ENCODE measurements at places on chromosomes 13 and 19. TPM values are rescaled to one million over a fixed set of nuclear protein-coding genes. Genes with fewer than 3 reads are reported as not detected.

GRCh38 chr13:111110054-111110453 lies 5.1 kb upstream of the ARHGEF7 start:
- DNase-seq = no peak

GRCh38 chr13:59519819-59520218 lies 643.9 kb downstream of the DIAPH3 start:
- DNase-seq = no peak

The SLC10A2 gene
- not detected for polyA plus RNA-seq

The PSPN gene
- polyA plus RNA-seq = 0.94 TPM

DNA sequence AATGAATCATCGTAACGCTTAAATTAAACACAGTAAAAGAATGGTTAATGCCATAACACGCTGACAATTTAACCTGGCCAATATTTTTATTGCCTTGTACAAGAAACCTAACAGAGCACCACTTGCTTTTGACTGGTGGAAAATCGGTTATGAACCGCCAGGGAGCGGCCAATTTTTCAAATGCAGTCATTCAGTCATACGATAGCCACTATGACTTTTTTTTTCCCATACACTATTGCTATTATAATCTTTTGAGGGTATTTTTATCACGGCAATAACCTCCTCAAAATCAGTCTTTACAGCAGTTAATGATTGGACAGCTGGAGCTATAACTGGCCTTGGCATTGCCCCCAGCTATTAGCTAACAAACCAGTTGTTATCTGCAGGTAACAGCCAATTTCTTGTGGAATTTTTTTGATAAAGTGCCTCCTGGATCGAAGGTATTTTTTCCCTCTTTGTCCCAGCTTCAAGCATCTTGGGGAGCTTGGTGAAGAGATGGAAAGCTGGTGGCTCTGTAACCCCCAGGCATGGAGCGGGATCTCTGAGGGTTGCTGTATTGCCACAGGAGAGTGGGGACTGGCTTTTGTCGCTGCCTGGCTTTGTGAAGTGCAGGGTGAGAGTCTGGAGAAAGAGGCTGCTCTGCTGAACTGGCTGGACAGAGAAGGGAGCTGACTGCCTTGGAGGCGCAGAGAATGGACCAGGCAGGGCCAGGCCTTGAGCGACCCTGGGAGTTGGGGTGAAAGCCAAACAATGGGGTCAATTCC lies 198.4 kb upstream of the ZNF536 start:
- DNase-seq = no peak

DNA sequence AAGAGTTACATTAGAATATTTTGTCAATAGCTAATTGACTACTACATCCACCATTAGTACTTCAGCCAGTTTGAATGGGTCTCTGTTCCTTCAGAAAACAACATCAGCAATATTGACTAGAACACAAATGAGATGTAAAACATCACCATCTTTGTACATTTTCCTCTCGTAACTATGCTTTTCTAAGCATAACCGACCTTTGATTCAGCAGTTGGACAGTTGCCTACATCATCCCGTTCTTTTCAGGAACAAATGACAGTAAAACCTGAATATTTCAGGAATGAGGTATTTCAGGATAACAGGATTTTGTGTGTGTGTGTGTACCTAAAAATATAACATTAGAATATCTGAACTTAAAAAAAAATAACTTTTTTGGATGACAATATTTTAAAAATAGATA lies 60.9 kb downstream of the STARD13 start:
- no peak for DNase-seq

The SBNO2 gene
- polyA plus RNA-seq = 44.8 TPM

DNA sequence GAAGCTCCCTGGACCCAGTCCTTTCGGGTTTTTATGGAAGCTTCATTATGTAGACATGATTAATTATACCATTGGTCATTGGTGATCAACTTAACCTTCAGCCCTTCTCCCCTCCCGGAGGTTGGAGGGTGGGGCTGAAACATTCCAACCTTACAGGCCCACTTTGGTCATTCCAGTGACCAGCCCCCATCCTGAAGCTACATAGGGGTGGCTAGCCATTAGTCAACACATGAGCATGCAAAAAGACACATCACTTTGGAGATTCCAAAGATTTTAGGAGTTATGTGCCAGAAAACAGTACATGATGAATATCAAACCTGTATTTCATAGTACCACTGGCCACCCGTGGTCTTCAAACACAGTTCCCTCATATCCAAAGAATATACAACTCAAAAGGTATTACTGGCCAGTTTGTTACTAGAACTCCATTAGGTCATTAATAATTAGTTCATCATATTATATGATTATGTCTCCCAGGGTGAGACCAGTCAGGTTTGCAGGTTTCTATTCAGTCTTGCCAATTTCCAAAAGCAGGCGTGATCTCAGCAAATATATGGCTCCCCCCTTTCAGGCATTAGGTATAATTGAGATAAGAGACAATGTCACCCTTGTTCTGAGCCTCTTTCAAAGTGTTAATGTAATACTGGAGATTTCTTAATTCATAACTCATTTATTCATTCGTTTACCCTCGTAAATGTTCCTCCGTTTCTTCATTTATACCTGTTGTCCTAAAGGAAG lies 11.1 kb downstream of the PPP5C start:
- DNase-seq = no peak

The LRFN3 gene
- 17.2 TPM for polyA plus RNA-seq

GRCh38 chr13:23776698-23777574 lies 112.3 kb downstream of the MIPEP start:
- DNase-seq = no peak

The KRTDAP gene
- polyA plus RNA-seq = not detected

DNA sequence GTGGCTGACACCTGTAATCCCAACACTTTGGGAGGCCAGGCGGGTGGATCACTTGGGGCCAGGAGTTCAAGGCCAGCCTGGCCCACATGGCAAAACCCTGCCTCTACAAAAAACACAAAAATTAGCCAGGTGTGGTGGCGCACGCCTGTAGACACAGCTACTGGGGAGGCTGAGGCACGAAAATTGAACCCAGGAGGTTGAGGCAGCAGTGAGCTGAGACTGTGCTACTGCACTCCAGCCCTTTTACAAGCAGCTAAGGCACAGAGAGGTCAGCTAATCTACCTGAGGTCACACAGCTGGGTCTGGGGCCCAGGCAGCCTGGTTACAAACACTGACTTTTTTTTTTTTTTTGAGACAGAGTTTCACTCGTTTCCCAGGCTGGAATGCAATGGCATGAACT lies 27.2 kb downstream of the MED26 start:
- no peak for DNase-seq

DNA sequence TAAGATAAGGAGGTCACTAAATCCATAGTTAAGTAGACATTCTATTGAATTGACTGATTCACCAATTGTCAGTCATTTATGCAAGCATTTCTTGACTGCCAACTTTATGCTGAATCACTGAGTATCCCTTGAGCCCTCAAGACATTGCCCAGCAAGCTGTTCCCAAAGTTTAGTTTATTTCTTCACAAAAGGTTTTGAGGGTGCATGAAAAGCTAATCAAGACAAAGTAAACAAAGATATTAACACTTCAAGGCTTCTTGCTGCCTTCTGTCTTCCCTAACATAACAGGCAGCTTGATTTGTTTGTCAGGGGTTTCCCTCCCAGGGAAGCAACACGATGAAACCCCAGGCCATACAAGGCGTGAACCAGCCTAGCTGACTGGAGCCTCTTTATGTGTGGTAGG lies 374.4 kb downstream of the SPRY2 start:
- no peak for DNase-seq

The MEIOSIN gene
- polyA plus RNA-seq = not detected

GRCh38 chr13:19818223-19818842 lies 35.6 kb upstream of the PSPC1 start:
- DNase-seq = no peak

DNA sequence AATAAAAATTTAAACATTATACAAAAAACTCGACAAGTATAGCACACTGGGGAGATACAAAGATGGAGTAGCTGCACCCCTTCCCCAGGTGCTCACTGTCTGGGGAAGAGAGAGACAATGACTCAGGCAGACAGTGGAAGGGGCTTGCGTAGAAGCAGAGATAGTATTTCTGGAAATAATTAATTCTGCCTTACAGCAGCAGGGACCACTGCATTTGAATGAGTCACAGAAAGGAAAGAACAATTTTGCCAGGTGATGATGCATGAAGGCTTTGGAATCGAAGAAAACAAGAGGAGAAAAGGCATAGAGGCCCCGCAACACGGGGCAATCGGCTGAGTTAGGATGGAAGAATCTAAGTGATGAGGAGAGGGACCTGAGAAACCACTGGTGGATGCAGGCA lies 447.4 kb downstream of the EFNB2 start:
- no peak for DNase-seq

DNA sequence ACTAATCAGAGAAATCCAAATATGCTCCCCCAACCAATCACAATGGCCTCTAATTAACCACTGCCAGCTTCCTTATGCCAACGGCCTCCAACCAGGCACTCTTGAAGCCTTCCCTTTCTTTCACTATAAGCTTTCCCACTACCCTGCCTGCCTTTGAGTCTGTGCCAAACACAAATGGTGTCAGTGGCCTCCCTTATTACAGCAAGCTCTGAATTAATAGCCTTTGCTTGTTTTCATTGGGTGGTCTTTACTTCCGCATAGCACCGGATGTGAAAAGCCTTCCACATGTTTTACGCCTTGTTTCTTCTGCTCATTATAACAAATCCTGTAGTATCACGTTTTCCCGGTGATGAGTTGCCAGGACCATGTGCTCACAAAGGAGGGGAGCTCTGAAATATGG lies 1.4 kb upstream of the EDDM13 start:
- DNase-seq = no peak

GRCh38 chr19:40598918-40599307 lies 2.3 kb upstream of the LTBP4 start:
- no peak for DNase-seq

DNA sequence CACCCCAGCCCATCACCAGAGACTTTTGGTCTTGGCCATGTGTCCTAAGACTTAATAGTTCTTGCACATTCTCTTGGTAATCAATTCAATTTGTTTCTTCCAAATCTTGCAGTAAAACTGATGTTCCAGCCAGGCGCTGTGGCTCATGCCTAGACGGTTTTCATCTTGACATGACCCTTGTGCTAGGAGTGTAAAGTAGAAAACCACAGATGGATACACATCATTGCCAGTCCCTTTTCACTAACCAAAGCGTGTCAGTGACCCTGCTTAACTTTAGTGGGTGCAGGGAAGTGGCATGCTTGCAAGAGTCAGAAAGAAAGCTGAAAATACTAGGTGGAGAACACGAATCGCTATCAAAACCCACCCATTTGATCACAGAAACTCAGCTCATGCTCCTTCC lies 18.0 kb upstream of the CD70 start:
- DNase-seq = no peak

- no peak for DNase-seq
Observed at GRCh38 chr13:50650592-50651504, 192.6 kb downstream of the DLEU7 start.

GRCh38 chr13:96020155-96020575 lies 33.0 kb downstream of the UGGT2 start:
- DNase-seq = peak; percentile 43

DNA sequence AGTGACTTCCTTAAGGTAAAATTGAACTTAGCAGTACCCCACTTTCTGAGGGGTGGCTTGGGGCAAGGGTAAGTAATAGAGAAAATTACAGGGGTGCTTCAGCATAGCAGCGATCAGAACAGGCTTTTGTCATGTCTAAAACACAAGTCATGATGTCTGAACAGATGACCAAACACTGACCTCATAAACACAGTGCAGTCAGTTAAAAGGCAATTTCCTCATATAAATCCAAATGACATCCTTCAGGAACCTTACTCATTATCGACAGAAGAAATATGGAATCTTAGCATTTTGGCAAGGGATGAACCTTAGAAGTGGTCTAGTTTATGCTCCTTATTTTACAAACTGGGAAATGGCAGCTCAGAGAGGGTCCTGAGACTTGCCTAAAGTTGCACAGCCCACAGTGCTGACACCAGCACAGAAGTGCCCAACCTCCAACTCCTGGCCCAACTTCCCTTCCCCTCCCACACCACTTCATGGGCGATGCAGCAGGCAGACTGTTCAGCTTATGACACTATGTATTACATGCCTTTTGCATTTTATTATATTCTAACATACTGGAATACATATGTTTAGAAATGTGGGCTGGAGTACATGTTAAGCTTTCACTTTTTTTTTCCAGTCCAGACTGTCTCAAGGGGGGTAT lies 3.6 kb downstream of the GJA3 start:
- DNase-seq = no peak

DNA sequence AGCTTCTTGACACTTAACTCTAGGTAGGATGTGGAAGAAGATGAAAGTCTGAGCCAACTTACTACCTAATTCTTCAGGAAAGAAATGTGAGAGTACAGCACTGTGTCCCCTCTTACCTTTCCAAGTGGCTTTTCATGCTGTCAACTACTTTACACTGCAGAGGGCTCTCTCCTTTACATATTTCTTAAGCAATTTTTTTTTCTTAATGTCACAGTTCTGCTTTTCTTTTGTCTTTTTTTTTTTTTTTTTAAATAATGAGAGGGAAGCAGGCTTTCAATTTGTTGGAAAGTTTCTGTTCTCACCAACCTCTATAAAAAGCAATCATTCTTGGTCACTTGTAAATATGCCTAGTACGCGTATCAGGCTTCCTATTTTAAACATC lies 212.7 kb upstream of the MIR17HG start:
- DNase-seq = no peak

DNA sequence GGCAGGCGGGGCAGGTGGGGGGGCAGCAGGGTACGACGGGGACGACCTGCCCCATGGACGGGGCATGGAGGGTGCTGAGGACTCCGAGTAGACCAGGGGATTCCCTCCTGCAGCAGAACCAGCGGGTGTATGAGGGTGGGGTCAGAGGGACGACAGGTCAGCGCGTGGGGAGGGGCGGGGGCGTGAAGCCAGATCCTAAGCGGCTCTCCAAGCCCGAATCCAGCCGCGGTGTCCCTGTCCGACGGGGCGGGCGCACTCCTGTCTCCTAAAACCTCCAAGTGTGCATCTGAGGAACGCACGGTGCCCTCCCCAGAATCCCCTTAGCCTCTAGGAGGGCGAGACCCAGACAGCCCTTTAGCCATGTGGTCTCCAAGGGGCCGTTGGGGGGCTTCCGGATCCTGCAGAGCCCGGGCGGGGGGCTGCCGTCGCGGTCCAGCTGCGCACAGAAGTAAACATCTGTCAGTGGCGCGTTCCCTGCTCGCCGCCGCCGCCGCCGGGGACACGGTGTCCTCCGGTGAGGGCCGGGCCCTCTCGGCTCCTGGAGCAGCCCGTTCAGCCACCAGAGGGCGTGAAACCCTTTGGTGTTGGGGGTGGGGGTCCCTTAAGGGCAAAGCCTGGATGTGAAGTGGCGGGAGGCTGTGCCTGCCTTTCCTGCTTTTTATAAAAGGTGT lies 730 bp downstream of the NRTN start:
- DNase-seq = no peak

DNA sequence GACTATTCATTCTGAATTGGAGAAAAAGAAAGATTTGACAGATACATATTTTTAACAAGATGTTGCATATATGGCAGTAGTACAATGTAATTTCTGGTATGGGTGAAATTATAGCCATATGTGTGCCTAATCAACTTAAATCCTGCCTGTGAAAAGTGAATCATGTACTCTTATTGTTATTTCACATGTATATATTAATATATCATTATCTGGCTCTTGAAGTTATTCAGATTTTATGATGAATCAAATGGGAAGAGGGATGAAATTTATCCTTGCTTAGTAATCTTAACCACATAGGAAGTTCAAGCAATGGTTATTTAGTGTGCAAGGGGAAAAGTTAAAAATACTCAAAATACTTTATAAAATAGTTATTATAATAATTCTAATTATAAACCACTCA lies 80.5 kb downstream of the GPC6 start:
- DNase-seq = no peak

The ZNF439 gene
- 3.6 TPM for polyA plus RNA-seq

The MIR17HG gene
- polyA plus RNA-seq = 0.53 TPM

- DNase-seq = no peak
Observed at GRCh38 chr19:1650650-1651567, 1.5 kb downstream of the TCF3 start.

The KLK3 gene
- not detected for polyA plus RNA-seq

Data from urinary bladder (tissue), 4 donors.